ENCODE measurements at places on chromosomes 11 and 22.

- ATAC-seq: no peak
Measured at GRCh38 chr11:71114124-71114851, 138.1 kb downstream of the SHANK2 start.

GRCh38 chr11:28887681-28888080 lies 779.5 kb downstream of the METTL15 start:
- ATAC-seq: no peak

DNA sequence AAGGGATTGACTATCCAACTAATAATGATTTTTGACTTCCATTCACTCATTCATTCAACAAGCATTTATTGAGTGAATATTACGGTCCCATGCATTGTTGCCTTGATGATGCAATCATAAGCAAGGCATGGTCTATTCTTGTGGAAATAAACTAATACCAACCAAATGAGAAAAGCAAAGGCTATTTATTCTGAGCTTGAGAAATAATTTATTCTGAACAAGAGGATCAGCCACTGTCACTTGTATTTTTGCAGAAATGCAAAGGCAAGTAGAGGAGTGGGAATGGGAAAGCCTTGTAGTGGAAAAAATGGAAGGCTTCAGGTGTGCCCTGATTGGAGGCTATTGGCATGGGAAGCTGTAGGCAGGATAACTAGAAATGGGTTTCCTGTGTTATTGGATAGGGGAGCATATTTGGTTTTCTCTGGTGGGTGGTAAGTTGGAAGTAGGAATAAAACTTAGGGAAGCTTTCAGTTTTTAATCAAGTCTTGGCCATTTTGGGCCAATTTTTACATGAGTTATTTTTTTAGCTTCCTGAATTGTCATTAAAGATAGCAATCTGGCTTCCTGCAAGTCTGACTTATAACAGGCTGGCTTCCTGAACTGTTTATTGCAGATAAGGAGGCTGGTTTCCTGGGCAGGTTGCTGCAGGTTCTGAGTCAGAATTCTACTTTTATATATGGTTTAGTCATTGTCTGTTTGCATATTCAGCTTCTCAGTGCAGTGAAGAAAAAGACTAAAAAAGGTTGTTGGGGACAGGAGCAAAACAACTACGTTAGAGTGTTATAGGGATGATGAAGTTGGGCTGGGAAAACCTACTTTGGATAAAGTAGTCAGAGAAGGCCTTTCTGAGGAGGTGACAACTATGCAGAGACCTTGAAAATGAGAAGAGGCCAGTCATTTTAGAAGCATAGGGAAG lies 106.7 kb downstream of the APIP start:
- ATAC-seq: no peak

DNA sequence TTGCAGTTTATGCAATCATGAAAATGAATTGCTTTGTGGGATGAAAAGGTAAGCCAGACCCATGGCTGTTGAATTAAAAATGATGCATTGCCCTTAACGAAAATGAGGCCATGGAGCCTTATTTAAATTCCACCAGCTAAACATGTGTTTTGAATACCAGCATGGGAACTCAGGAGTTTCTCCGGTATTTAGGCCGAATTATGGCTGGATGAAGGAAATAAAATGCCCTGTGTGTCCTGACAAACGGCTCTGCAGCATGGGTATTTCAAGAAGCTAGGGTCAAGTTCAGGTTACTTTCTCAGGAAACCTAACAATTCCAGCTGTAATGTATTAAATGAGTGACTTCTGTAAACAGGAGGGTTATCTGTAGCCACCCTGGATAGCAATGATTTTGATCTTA lies 38.3 kb downstream of the AMOTL1 start:
- no peak for ATAC-seq

GRCh38 chr11:111185266-111185665 lies 60.3 kb upstream of the POU2AF2 start:
- ATAC-seq: no peak

GRCh38 chr11:69842746-69843528 lies 23.7 kb upstream of the FGF3 start:
- ATAC-seq: no peak

- no peak for ATAC-seq
Measured at GRCh38 chr11:60929764-60930163, 5.5 kb downstream of the TMEM132A start.

GRCh38 chr22:40233886-40234285 lies 56.2 kb downstream of the TNRC6B start:
- ATAC-seq: no peak

DNA sequence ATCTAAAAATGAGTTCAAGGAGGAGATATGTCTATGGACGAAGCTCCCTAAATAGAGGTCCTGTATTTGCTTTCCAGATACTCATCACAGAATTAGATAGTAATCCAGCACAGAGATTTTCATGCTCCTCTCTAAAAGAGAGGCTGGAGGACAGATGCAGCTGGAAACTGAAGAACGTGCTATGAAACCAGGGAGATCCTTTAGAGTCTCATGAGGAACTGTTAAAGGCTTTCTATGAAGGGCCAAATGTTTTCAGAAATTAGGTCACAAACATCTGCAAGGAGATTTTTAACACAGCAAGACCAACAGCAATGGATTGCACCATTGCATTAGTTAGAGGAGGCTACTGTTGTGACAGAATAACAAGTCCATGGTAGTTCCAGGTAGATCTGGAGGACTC lies 95.6 kb upstream of the ARHGAP20 start:
- ATAC-seq: no peak

- no peak for ATAC-seq
Measured at GRCh38 chr22:43824724-43825420, 12.8 kb upstream of the EFCAB6 start.

Measured in activated CD4-positive, CD25-positive, alpha-beta regulatory T cell treated with anti-CD3 and anti-CD28 coated beads, Interleukin-2, amount 50 U/mL, for 24 hours (primary cell).